Stimulated activated CD8-positive, alpha-beta memory T cell treated with anti-CD3 and anti-CD28 coated beads, Interleukin-2, amount 100 ng/mL, for 48 hours (primary cell): ENCODE measurements at places on chromosomes 7 and 10.

GRCh38 chr10:110803830-110804338 is 67.8 kb upstream of the PDCD4 start:
- DNase-seq = peak; percentile 5

DNA sequence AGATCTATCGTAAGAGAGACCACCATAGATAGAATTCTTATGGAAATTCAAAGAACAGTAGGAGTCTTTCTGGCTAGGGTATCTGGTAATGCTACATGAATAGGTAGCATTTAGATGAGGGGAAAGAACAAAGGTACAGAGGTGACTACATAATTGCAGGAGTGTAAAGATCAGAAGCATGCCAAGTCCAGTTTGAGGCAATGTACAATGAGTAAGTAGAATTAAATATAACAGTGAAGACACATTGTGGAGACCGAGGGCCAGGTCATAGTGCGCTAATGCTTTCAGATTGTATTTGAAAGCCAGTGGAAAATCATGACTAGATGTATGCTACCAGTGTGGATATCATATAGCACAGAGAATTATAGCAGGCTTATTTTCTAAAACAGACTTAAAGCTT is 1611.6 kb upstream of the LRRTM3 start:
- DNase-seq = no peak

DNA sequence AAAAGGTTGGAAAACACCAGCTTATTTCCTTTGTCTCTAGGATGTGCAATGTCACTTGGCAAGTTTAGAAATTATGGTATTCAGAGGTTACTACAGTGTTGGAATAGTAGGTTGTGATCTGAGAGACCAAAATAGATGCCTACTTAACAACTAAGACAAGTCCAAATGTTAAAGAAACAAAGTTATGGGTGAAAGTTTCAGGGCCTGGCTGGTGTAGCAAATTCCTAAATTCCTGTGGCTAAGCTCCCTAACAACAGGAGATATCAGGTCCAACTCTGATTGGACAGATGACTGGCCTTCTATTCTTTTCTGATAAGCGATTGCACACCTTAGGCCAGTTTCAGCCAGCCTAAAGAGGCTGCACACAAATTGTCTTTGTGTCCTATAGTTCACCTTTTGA is 873.5 kb downstream of the REEP3 start:
- DNase-seq = no peak

- no peak for DNase-seq
Measured at GRCh38 chr7:148286150-148286549, 304.4 kb upstream of the C7orf33 start.

DNA sequence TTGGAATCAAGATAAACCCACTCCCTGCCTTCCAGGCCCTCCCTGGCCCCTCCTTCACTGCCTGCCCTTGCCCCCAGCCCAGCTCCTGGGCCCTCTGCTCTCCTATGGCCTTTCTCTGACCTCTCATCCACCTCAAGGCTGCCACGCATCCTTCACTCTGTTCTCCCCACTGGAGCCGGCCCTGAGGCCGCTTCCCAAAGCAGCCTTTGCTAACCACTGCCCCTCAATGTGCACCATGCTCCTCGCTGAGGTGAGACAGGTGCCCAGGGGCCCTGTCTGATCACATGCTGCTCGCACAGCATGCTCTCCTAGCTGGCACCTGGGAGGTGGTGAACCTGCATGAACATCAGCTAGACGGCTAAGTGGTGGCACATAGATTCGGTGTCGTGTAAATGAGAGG is 138.5 kb upstream of the RET start:
- DNase-seq = no peak

DNA sequence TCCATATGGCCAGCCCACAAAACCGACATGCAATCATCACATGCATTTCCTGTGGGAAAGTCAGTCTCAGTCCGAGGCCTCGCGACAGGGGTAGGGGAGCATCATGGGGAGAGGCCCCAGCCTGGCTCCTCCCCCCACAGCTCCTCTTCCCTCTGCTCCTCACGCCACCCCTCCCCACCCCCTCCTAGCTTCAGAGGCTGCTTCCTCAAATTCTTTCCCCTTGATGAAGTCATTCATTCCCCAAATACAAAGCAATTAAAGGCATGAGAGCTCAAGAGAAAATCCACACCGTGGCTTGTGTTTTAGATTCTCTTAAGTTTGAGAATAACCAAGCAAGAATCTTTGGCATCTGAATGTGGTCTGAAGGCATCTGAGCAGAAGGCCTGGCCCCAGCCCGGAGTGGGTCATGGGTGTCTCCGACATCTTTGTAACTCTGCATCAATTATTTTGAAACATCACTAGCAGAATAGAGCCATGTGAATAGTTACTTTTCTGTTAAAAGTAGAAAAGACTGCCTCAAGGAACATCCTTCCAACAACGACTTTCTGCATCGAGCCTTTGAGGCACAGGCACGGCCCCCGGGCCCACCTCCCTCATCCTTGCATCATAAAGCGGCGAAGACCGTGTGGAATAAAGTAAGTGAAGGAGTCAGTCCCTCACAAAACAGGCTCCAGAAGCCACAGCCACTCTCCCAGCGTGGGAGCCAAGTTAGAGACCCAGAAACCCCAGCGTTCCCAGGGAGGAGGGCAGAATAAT is 90.9 kb downstream of the DIP2C start:
- no peak for DNase-seq

GRCh38 chr10:100287756-100288155 is 1.3 kb upstream of the BLOC1S2 start:
- no peak for DNase-seq

DNA sequence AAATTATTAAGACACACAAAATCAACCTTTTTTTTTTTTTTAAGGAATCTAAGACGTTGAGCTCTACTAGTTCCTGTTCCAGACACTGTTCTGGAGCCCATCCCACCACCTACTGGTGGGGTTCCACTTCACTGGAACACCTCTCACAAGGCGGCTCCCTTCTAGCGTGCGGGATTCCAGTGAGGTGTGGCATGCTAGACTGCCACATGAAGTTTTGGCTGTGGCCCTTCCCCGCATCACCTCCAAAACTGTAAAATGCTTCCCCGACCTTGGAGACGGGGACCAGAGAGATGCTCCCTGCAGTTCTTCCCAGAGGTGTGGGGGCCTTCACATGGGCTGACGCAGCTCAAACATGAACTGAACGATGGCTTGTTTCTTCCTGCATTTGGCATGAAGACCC is 12.6 kb downstream of the FAM53B start:
- DNase-seq = no peak

DNA sequence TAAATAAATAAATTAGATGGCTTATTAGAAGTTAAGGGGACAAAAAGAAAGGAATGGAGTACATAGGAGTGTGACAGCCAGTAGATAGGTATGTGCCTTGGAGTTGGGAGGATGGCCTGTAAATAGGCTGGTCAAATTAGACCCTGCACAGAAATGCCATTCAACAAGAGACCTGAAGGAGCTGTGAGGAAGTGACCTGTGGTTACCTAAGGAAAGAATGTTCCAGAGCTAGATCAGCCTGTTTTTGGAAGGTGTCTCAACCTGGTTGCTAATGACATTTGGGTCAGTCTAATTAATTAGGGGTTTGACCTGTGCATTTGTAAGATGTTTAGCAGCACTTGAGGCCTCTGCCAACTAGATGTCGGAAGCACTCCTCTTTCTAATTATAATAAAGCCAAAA is 315.3 kb upstream of the PLXDC2 start:
- DNase-seq = no peak

DNA sequence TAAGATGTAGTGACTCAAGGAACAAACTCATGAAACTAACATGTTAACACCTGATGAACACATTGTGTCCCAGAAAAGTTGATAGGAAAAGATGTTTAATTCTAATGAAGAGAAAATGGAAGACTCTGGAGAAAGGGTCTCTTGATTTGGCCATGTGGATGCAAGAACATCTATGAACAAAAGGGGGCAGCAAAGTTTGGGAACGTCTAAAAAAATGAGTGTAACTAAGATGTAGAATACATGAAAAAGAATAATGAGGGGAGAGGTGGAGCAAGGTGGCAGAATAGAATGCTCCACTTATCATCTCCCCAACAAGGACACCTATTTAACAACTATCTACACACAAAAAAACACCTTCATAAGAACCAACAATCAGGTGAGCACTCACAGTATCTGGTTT is 805.1 kb downstream of the TNS3 start:
- DNase-seq = no peak

GRCh38 chr10:29266641-29267040 is 22.2 kb upstream of the LYZL1 start:
- no peak for DNase-seq

DNA sequence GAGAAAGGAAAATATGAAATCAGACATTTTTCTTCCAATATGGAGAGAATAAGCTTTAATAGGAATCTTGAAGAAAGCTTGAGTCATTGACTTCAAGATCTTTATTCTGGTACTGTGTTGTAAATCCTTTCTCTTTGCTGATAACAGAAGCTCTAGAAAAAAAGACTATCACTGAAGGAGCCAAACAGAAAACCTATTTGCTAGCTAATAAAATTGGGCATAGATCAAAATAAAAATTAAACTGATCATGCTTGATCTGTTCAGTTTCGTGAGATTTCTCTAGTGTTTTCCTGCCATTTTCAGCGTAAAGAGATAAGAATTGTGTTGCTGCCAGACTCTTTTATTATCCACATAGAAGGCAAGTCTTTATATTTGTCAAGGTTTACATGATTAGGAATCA is 1.5 kb upstream of the GHITM start:
- no peak for DNase-seq

DNA sequence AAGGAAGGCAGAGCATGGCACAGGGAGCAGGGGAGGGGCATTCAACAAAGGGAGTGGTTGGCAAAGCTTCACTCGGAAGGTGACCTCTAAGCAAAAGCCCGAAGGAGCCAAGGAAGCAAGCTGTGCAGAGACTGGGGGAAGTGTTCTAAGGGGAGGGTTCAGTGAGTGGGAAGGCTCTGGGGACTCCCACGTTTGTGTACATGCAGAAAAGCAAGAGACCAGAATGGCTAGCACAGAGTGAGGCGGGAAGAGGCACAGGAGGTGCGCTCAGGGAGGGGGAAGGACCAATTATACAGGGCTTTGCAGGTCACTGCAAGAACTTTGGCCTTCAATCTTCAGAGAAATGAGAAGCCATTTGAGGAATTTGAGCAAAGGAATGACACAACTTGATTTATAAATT is 7.4 kb downstream of the ARHGAP21 start:
- no peak for DNase-seq

- DNase-seq = no peak
Measured at GRCh38 chr7:89695241-89695640, 459.0 kb upstream of the STEAP1 start.

GRCh38 chr7:151905766-151906165 is 28.9 kb upstream of the PRKAG2 start:
- no peak for DNase-seq

DNA sequence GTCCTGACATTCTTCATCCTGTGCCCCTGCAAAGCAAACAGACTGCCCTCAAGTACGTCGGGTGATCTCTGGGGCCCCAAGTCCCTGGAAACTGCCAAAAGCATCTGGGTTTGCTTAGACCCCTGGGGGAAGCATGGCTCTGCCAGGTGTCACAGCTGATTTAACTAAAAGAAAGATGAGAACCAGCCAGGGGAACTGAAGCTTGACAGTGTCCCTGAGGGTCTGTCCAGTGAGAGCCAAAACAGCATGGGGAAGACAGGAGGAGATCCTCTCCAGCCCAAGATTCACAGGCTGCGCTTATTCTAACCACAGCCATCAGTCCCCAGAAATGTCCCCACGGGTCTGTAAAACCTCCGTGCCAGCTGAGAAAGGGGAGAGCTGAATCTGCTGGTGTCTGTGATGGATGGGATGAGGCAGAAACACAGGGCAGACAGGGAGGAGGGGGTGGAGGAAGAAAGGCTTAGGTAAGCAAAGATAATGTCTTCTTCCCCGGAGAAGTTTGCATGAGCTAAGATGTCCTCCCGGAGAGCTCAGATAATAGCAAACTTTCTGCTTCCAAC is 21.3 kb downstream of the CCDC3 start:
- DNase-seq = no peak

GRCh38 chr7:35596061-35596460 is 98.9 kb downstream of the HERPUD2 start:
- DNase-seq = no peak

DNA sequence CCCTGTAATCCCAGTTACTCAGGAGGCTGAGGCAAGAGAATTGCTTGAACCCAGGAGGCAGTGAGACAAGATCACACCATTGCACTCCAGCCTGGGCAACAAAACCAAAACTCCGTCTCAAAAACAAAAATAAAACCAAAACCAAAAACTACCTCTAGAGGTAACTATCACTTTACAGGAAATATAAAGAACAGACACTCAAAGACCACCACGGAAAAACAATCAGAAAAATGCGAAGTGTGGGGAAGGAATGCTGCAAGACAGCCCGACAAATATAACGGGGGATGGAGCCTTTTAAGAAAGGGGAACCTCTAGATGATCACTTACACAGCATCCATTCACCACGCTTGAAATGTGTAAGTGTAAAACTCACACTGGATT is 4.3 kb downstream of the HNRNPF start:
- DNase-seq = no peak

DNA sequence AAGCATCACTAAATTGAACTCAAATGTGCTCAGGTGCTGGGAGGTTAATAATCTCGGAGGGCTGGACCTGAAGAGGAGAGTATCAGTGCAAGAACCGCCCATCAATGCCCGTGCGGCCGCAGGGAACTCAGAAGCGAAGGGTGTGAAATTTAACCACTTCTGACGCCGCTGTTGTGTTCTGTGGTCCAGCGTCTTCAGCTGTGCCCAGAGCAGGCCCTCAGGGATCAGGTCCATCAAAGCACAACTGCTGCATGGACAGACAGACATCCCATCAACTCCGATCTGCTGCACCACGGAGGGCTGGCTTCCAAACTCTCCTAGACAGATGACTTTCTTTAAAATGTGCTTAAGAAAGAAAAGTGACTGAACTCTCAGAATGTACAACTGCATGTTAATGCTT is 144.9 kb upstream of the TCERG1L start:
- no peak for DNase-seq

- no peak for DNase-seq
Measured at GRCh38 chr10:60246382-60246781, 143.3 kb downstream of the ANK3 start.

DNA sequence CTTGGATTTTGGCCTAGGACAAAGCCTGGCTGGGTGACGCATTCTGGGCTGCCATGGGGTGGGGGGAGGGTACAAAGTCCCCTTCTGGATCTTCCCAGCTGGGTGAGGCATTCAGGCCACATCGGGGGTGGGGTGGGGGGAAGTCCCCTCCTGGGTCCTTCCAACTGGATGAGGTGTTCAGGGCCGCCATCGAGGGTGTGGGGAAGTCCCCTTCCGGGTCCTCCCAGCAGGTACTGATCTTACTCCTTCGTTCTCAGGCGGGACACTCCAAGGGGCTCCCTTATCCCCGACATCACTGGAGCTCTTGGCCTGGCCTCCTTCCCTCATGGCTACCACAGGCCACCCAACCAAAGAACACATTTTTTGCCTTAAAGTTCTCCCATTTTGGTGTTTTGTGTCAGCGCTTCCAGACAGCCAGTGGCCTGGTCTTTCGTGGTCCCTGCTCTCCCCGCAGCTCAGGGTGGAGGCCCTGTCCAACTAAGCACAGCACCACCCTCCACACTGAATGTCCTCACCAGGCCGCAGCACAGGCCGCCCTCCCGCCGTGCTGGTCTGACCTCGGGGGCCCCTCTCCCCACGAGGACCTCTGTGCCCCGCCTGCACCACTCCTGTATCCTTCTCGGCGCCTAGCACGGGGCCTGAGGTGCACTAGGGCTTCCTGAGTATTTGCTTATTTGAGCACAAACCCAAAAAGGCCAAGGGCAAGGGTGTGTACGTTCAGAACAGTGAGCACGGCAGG is 38.5 kb downstream of the EN2 start:
- DNase-seq = no peak

- DNase-seq = peak; percentile 7
Measured at GRCh38 chr7:93442478-93443224, 131.9 kb downstream of the CALCR start.

GRCh38 chr7:134276951-134277350 is 39.8 kb downstream of the SLC35B4 start:
- DNase-seq = no peak
